ENCODE measurements at places on chromosomes 6 and 20.

- no peak for DNase-seq
Observed at GRCh38 chr6:55034752-55035151, 139.6 kb upstream of the HCRTR2 start.

DNA sequence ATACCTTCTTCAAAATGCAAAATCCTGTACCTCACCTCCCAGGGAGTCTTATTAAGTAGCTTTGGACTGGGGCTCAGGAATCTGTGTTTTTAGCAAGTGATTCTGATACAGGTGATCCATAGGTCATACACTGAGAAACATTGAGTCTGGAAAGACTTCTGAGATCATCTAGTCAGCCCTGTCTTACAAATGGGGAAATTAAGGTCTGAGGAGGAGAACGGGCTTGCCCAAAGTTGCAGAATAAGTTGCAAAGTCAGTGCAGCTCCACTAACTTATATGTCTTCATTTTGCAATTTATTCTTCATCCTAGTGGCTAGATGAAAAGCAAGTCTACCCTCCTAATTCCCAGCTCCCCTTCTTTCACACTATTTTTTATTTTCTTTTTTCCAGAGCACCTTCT is 28.9 kb downstream of the KCNS1 start:
- DNase-seq = no peak

DNA sequence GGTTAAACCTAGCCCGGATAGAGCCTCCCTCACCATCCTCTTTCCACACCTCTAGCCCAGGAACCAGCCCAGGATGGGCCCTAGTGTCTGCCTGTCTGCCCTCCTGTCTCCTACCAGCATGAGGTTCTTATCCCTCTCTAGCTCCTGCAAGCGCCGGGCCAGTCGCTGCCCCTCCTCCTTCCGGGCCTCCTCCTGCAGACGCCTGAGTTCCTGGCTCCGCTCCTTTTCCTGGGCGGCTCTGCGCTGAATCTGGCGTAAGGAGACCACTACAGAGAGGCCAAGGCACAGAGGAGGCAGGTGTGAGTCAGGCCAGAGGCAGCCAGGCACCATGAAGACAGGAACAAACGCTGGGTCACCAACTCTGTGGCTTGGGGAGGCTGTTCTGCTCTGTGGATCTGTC is 4.3 kb upstream of the PSORS1C2 start:
- peak; percentile 46 for DNase-seq

- DNase-seq = no peak
Observed at GRCh38 chr20:50904067-50904570, 27.1 kb downstream of the ADNP start.

DNA sequence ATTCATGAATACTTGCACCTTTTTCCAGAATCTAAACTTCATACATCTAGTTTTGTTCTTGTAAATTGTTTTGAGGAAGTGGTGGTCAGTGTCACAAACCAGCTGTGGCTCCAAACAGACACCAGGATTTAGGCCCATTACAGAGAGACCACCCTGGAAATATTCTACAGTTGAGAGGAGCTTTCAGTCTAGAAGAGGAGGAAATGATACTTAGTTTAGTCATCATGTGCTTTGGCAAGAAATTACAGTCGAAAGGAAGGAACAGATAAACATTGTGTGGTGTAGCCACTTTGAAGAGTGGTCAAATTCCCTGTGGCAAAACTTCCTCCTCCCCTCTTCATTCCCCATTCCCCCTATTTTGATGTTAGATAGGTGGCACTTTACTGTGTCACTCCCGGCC is 15.7 kb downstream of the DCBLD1 start:
- no peak for DNase-seq
